ENCODE measurements at places on chromosomes 6 and 20. TPM values are rescaled to one million over a fixed set of nuclear protein-coding genes. Genes with fewer than 3 reads are reported as not detected.

The TDRD6 gene
- total RNA-seq: 0.04 TPM

The RBBP8NL gene
- total RNA-seq: 6.2 TPM

- no peaks in the 10 kb centered on the region for H3K4me1 ChIP-seq
- H3K4me3 ChIP-seq: no peak overlapping the region
- H3K36me3 ChIP-seq: no peaks in the 10 kb centered on the region
- H3K27me3 ChIP-seq: no peaks in the 10 kb centered on the region
Observed at GRCh38 chr6:12456343-12456742, 166.2 kb downstream of the EDN1 start.

The WFDC2 gene
- not detected for total RNA-seq

The BACH2 gene
- 0.22 TPM for total RNA-seq

The THBS2 gene
- 25.0 TPM for total RNA-seq

GRCh38 chr6:34773916-34774315, 16.6 kb downstream of the SNRPC start:
- peaks cover 83% of the 10 kb centered on the region for H3K36me3 ChIP-seq
- H3K27me3 ChIP-seq: no peaks in the 10 kb centered on the region
- no peak overlapping the region for H3K4me3 ChIP-seq
- H3K4me1 ChIP-seq: no peaks in the 10 kb centered on the region

DNA sequence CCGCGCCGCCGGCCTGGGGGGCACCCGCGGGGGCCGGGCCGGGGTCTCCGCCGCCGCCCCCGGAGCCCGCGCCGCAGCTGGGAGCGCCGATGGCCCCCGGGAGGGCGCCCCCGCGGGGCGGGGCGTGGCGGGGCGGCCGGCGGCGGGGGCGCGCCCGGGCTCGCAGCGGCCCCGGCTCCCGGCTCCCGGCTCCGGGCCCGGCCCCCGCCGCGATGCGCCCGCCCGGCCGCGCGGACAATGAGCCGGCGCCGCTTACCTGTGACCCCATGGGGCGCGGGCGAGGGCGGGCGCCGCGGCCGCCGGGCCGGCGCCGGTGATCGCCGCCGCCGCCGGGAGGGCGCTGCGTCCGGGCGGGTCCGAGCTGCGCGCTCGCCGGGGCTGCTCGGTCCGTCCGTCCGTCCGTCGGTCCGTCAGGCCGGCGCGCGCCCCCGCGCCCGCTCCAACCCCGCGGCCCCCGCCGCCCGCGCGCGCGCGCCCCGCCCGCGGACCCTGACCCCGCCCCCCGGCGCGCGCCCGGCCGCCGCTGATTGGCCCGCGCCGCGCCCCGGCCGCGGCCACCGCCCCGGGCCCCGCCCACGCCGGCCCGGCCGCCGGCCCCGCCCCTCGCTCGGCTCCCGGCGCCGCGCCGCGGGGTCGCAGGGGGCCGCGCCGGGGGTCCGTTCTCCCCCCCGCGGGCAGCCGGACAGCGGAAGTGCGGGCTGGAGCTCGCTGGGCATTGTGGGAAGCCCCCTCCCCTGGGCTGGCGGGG, at the start of gene ZBTB46:
TSS of gene ZBTB46 (minus strand) at position 424 of the 748 bp plus-strand sequence. CDS start 40,507 bp downstream, outside the sequence.
- H3K4me1 ChIP-seq: peaks cover 68% of the 10 kb centered on the region
- H3K36me3 ChIP-seq: no peaks in the 10 kb centered on the region
- DNase-seq: no peak
- peak within 1 kb of the TSS; percentile 74 for H3K27ac ChIP-seq

- peak within 1 kb of the TSS; percentile 100 for H3K27ac ChIP-seq
- peaks cover 23% of the 10 kb centered on the region for H3K36me3 ChIP-seq
- H3K4me1 ChIP-seq: peaks cover 53% of the 10 kb centered on the region
- H3K27me3 ChIP-seq: no peaks in the 10 kb centered on the region
- peak within 1 kb of the TSS; percentile 98 for H3K4me3 ChIP-seq
Observed at GRCh38 chr20:45934586-45935415, at the start of gene PCIF1. Gene PCIF1 (plus strand): TSS chr20:45934683. CDS start chr20:45939000, 4,317 bp downstream.

DNA sequence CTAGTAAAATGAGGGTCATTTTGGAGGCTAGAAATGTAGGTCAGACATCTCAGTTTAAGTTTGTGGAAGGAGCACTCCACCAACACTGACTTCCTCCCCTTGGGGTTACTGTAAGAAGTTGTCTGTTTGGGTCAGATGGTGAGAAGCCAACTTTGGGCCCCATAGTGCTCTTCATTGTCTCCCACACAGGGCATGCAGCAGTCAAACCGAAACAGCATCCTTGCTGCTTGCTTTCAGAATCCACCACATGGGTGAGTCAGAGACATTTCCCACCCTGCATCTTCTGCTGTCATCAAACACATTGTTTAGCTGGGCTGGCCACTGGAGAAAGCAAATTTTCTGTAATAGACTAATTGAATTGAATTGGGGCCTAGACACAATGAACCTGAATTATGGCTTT, 16.8 kb downstream of the IL17F start:
- H3K27me3 ChIP-seq: no peaks in the 10 kb centered on the region
- DNase-seq: no peak
- no peaks in the 10 kb centered on the region for H3K4me1 ChIP-seq
- no peak overlapping the region for H3K27ac ChIP-seq
- H3K4me3 ChIP-seq: no peak overlapping the region
- H3K36me3 ChIP-seq: no peaks in the 10 kb centered on the region

- no peak overlapping the region for H3K27ac ChIP-seq
- peaks cover 21% of the 10 kb centered on the region for H3K4me1 ChIP-seq
- H3K27me3 ChIP-seq: no peaks in the 10 kb centered on the region
- DNase-seq: no peak
Observed at GRCh38 chr20:32457479-32457986, 99.4 kb downstream of the ASXL1 start.
